NCI-H510A treated with DMSO at 0.1 percent for 48 hours (cell line): ENCODE measurements at places on chromosomes 7 and 10.

DNA sequence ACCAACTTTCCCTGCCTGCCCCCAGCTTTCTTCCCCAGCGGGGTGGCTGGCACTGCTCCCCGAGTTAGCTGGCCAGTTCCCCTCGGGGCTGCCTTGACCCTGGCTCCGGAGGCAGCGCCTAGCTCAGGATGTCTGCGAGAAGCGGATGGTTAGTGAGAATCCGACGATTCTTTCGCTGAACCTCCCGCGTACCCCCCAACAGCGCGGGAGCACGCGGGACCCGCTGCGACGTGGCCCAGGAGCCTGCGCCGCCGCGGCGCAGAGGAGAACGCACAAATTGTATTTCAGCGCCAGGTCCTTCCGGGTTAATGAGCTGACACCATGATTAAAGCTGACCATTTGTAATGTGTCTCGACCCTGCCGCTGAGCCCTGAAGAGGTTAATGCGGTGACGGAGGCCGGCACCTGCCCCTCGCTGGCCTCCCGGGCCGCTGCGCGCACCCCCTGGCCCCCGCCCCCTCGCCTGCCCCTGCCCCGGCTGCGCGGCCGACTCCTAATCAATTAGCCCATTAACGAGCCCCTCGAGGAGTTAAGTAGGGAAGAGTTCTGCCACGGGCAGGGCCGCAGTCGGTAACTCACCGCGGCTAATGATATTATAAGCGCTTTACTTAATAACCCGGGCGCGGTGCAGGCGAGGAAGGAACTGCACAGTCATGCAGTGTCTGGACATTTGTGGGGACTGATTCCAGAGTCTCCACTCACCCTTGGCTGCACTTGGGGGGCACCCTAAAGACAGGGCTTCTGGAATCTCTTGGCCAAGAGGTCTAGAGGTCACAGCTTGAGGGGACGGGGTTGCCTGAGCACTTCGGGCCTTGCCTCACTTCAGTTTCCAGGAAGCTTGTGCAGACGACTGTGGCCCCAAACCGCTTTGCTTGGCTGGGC lies 1.7 kb upstream of the HMX2 start:
- no peak for DNase-seq

DNA sequence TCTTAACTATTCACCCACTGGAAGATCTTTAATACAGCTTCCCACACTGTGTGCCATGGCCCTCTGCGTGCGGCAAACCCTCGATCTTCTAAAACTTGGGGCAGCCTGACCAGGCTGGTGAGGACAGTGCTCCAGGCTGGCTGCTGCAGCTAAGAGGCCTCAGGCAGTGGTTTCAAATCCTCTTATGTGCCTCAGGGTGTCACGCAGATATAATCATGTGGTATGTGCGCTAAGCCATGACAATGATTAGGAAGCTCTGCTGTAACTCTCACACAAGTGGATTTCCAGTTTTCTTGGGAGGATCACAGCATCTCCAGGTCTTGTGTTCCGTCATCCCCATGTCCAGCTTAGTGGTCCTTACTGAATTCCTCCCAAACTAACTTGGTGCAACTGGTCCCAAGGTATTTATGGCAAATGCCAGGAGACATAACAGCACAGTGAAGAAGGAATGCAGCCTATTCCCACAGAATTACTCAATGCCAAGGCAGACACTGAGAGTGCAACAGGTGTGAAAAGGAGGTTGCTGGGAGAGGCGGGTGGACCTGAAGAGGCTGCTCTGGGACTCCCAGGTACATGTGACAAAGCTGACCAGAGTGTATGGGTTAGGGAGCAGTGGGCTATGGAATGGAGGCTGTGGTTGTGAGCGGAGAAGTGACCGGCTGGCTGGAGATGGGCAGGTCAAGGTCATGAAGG lies 2.3 kb downstream of the HPS1 start:
- DNase-seq, result no peak

DNA sequence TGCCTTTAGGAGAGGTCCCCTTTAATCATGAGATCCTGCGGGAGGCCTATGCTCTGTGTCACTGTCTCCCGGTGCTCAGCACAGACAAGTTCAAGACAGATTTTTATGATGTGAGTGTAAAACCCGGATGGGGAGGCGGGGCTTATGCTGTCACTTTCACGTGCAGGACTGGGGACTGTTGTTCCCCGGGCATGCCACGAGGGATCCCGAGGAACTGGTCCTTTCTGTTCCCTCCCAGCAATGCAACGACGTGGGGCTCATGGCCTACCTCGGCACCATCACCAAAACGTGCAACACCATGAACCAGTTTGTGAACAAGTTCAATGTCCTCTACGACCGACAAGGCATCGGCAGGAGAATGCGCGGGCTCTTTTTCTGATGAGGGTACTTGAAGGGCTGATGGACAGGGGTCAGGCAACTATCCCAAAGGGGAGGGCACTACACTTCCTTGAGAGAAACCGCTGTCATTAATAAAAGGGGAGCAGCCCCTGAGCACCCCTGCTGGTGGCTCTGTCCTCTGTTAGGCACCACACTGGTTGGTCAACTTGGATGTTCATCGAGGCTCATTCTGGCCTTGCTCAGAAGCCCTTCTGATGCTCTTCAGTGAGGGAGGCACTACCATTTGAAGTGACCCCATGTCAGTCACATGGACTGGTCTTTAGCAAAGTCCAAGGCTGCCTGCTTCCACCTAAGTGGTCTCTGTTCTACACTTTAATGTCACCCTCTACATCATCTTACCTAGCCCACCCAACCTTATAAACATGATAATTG lies 2.8 kb downstream of the COPS6 start:
- no peak for DNase-seq

GRCh38 chr10:124384591-124385190 lies 34.0 kb downstream of the OAT start:
- DNase-seq, result no peak

- no peak for DNase-seq
Measured at GRCh38 chr10:126536148-126536547, 134.3 kb downstream of the C10orf90 start.

GRCh38 chr10:11335167-11335652 lies 276.2 kb downstream of the USP6NL start:
- DNase-seq, result no peak

GRCh38 chr10:127423218-127423915 lies 125.7 kb upstream of the NPS start:
- no peak for DNase-seq

DNA sequence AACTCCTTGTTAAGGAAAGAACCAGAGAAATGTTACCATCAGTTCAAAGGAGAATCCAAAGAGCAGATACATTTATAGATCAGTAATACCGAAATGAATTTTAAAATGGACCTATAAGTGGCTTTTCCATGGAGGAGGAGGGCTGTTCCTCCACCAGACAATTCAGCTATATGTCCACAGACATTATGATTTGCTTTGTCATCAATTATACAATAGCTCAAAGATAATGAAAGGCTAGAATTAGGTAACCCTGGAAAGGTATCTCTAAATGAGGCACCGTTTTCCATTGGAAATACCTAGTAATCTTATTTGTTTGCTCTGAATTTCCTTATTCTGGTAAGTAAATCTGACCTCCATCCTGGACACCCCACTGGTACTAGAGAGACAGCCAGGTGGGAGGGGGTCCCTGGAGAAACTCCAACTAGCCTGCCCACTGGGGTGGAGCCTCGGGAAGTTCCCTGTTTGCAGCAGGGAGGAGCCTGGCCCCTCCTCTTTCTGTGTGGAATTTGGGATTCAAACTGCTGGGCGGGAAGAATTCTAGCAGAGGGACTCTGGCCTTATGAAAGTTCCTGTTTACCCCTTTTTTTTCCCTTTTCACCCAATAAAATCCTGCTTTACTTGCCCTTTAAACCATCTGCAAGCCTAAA lies 218.0 kb downstream of the PHF14 start:
- DNase-seq, result no peak

GRCh38 chr10:123938890-123939289 lies 47.3 kb upstream of the CPXM2 start:
- DNase-seq, result no peak

- no peak for DNase-seq
Measured at GRCh38 chr10:119166118-119166500, 595 bp upstream of the SFXN4 start.

DNA sequence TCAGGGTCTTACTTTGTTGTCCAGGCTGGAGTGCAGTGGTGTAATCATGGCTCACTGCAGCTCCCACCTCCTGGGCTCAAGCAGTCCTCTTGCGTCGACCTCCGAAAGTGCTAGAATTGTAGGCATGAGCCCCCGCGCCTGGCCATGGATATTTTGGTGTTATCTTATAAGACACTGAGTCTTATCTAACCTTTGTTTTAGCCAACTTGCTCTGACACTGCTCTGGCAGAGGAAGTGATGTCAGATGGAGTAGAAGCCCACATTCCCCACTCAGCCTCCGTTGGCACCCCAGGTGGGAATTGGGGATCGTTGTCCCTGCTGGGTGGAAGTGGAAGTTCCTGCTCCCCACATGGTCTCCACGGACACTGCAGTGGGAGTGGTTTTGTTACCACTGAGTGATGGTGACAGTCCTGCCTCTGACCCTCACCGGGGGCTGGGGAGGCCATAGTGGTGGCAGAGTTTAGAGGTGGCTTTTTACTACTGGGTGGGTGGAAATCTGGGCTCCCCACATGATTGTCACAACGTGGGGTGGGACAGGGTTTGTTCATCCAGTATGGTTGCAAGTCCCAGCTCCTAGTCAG lies 98.9 kb downstream of the ANKRD61 start:
- no peak for DNase-seq

GRCh38 chr10:51366044-51366443 lies 291.8 kb downstream of the PRKG1 start:
- DNase-seq, result no peak

DNA sequence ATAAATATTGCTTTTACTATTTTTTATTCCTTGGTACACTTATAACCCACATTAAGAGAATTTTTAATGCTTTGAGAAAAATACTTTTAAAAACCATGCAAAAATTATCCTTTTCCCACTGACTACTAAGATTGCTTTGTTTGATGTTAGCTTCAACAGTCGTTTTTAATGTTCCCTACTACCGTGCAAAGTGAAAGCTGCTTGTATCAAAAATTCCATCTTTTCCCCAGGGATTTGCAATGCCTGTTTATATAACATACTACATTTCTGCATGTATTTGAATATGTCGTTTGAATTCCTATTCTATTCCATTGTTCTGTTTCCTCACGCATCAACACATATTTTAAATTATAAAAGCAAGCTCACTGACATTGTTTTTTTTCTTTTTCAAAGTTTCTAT lies 54.4 kb downstream of the TFPI2 start:
- DNase-seq, result no peak

DNA sequence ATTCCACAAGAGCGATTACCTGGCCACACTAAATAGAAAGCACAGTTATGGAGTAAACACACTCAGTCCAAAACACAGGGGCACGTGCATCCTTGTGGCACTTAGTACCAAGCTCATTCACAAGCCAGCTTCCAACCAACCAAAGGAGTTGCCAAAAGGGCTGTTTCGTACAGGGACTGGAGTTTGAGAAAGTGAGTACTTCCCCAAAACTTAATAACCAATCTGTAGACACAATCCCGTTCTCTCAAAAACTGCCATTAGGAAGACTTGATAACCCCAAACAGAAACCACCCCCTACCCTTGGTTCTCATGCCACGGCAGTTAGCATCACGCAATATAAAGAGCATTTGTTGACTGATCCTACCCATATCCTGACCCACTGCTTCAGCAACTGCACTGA lies 166.2 kb upstream of the ASAH2 start:
- DNase-seq, result no peak

DNA sequence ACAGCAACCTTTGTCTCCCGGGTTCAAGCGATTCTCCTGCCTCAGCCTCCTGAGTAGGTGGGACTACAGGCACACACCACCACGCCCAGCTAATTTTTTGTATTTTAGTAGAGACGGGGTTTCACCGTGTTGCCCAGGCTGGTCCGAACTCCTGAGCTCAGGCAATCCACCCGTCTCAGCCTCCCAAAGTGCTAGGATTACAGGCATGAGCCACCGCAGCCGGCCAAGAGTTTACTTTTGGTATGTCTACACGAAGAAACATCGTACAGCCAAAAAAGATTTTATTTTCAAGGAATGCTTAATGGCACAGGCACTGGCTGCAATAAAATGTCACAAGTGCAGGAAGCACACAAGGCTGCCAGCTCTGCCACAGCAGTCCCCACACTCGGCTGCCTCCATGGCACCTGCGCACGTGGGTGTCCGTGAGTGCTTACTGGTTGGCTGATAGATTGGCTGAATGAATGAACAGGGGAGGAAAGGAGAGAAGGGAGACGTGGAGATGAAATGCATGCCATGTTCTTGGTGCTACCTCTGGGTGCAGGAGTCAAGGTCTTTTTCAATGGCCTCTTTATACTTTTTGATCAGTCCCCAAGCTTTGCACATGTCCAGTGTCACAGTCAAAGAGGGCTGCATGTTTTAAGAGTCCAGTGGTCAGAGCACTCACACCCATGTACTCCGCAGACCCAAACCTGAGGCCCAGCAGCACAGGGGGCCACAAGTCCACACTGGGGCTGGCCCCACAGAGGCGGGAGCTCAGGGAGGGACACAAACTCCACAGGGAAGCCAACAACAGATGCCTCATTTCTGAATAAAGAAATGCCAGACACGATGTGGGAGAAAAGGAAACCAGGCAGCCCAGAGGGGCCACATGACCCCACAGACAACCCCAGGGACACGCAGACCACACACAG lies 198.2 kb downstream of the MAD1L1 start:
- DNase-seq, result no peak

GRCh38 chr10:9860045-9860444 lies 1157.6 kb upstream of the CELF2 start:
- DNase-seq, result no peak

DNA sequence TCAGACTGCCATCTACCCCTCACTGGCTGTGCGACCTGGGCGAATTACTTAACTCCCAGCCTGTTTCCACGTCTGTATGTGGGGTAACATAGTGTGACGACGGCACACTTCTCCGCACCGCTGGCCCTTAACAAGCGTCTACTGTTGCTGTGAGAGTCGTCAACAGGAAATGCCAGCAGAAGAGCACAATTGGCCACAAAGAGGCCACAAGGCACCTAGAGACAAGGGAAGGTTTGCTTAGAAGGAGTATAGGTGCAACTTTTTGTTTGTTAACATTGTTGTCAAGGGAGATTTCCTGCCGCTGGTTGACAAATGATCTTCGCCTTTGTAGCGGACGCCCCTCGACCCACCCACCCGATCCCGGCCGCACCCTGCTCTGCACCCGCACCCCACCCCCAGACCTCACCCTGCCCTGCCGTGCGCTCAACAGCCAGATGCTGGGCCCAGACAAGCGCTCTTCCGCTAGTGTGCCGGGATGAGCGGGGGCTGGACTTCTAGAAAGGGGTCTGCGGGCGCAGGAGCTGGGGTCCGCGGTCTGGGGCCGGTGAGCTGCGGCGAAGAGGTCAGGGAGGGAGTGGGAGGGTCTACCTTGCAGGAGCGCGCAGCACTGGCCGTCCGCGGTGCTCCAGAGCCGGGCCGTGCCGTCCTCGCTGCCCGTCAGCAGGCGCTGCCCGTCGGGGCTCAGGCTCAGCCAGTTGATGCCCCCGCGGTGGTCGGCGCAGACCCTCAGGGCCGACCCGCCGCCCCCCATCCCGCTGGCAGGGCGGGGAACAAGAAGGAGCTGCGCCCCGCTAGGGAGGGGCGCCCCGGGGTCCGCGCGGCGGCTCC lies 785 bp downstream of the WDR86 start:
- DNase-seq, result no peak
